ENCODE measurements at places on chromosomes 16 and 17.

- no peak for DNase-seq
These were observed 13.6 kb upstream of the CCL5 start for GRCh38 chr17:35893751-35894150.

DNA sequence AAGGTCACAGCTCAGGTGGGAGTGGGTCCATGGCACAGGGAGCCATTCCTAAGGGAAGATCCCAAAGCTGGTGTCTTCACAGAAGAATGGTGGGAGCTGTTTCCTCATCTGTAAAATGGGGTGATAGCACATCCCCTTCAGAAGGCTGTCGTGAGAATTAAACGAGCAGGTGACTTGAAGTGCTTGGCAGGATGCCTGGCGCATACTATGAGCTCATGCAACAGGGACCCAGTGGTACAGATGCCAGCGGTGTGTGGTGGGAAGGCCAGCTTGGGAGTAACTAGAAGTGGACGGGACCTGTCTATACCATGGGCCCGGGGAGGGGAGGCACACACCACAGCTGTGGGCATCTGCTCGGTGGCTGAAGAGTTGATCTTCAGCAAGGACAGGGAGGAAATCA, 189.3 kb upstream of the TNRC6C start:
- DNase-seq, result no peak

GRCh38 chr17:14351493-14351892, 50.6 kb downstream of the HS3ST3B1 start:
- DNase-seq, result no peak

DNA sequence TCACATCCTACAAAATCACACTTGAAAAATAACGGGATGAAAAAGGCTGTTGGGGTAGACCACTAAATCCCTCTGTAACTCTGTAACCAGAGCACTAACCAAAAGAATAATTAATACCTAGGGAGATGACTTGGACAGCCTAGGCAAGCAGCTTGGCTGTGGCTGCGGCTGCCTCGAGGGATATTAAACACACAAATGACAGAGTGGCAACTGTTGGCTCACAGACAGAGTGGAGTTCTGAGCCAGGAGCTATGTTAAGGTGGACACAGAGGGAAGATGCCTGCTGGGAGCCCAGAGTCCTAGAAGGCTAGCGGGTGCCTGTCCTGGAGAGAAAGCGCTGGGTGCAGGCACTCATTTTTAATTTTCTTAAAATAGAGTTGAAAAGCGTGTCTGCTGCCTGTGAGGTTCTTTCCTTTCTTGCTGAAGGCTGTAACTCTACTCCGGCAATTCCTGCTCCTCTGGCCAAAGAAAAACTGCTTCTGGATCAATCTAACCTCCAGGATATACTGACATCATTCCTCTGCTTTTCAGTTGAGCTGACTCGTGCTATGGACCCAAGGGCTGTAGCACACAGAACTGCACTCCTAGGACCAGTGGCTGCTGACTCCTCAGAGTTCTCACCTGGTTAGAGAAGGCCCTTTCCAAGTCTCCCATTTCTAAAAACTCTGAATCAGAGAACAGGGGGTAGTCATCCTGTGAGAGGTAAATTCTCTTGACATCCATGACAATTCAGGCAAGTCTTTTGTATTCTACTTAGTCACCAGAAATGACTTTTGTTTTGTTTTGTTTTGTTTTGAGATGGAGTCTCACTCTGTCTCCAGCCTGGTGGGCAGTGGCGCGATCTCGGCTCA, 147.9 kb downstream of the STX8 start:
- no peak for DNase-seq

- DNase-seq, result no peak
These were observed 103.9 kb upstream of the SEC14L1 start for GRCh38 chr17:77036841-77037381.

GRCh38 chr17:7046127-7046724, 2.3 kb upstream of the SLC16A11 start:
- no peak for DNase-seq

DNA sequence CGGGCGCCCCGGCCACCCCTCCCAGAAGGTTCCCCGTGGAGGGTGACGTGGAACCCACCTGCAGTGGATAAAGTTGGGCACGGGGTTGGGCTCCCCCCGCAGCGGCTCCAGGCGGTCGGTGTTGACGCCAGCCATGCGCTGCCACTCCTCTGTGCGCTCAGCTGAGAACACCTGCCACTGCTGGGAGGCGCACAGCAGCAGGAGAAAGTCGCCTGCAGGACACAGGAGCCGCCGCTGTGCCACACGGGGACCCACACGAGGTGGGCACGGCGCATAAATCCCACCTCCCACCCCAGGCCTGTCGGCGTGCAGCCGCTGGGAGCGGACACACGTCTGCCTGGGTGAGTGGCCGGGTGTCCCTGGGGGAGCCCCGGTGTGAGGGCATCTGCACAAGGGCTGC, 20.7 kb downstream of the CTU2 start:
- no peak for DNase-seq

DNA sequence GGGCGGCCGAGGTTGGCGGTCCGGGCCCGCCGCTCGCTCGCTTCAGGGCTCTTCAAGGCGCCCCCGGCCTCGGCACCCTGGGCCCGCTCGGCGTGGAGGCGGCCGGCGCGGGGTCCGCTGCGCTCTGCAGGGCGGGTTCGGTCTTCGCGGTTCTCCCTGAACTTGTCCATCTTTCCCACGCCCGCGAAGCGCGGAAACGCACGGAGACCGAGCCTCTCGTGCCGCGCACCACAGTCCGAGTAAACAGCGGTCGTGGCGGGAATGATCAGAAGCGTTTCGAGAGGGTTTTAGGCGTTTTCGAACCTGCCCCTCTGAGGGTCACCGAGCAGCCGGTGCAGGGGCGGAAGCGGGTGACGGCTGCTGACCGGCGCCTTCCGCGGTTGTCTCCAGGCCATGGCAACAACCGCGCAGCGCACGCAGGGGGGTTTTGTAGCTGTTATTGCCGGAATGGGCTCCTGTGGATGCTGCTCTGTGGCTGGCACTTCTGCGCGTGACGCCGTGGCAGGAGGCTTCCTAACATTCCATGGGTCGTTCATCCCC, 414 bp downstream of the NARF start:
- DNase-seq, result no peak

- DNase-seq, result no peak
These were observed 392.5 kb downstream of the HS3ST3B1 start for GRCh38 chr17:14693382-14693781.

GRCh38 chr16:20074099-20074991, 655 bp upstream of the GPR139 start:
- no peak for DNase-seq

GRCh38 chr16:70520612-70521297, 2.6 kb downstream of the COG4 start:
- no peak for DNase-seq
